ENCODE measurements at places on chromosomes 2 and 18.
A peak's percentile ranks its signal among the peaks of the same experiment; 100 is the strongest.

GRCh38 chr2:45011121-45011520 lies 1.9 kb upstream of the SIX2 start:
- no peak for DNase-seq

- DNase-seq: no peak
Observed at GRCh38 chr2:29447513-29447912, 332.3 kb downstream of the CLIP4 start.

DNA sequence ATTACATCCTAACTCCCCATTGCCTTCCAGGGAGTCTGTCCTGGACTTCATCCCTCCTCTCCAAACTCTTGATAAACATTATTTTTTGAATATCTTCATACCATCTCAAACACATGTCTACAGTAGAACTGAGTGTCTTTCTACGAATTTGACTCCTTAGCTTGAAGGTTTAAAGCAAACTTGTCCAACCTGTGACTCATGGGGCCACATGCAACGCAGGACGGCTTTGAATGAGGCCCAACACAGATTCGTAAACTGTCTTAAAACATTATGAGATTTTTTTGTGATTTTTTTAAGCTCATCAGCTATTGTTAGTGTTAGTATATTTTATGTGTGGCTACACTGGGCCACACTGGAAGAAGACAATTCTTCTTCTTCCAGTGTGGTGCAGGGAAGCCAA lies 98.1 kb downstream of the PARD3B start:
- no peak for DNase-seq

DNA sequence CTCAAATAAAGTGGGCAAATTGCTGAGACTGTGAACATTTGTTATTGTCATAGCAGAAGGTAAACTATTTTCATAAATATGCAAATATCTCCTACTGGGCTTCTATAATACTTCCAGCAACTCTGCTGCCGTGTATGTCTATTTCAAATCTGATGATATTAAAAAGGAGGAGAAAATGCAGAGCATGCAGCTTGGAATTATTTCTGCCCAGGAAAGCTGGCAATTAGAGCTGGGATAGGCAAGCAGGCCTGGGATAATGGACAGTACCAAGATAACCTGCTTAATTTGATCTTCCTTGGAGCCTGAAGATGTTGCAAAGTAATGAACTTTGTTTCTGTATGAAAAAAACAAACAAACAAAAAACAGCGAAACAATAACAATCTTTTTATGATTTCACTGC lies 72.8 kb downstream of the HNMT start:
- DNase-seq: no peak

- DNase-seq: no peak
Observed at GRCh38 chr2:60109744-60110143, 443.7 kb downstream of the BCL11A start.

DNA sequence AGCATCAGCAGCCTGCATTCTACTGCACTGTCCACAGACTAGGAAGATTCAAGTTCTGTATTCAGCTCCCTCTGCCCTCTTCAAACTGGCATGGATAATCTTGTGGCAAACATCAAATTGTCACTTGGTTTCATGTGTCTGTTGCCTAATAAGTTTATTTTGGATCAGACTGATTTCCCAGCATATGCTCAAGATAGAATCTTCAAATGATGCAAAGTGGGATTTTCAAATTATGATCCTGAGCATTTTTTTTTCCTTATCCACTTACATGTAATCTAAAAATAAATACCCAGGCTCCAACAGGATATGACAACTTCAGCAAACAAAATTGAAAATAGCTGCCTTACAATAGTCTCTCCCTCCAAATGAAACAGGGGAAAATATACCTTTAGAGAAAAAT lies 160.9 kb upstream of the VRK2 start:
- DNase-seq: no peak

DNA sequence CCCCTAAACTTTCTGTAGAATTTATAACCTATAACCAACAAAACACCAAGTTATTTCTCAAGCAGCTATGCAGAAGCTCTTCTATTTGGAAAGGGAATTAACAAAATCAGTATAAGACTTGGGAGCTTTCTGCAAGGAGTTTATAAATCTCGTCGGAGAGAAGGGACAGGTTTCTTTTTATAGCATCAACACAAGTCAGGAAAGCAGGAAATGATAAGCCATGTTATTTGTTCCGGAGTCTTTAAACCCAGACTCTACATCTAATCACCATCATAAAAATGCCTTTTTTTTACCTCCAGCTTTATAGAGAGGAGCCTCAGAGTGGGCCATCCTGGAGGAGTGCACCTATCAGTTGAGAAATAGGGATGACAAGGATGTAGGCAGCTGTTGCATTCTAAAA lies 137.1 kb downstream of the DPP10 start:
- DNase-seq: no peak

DNA sequence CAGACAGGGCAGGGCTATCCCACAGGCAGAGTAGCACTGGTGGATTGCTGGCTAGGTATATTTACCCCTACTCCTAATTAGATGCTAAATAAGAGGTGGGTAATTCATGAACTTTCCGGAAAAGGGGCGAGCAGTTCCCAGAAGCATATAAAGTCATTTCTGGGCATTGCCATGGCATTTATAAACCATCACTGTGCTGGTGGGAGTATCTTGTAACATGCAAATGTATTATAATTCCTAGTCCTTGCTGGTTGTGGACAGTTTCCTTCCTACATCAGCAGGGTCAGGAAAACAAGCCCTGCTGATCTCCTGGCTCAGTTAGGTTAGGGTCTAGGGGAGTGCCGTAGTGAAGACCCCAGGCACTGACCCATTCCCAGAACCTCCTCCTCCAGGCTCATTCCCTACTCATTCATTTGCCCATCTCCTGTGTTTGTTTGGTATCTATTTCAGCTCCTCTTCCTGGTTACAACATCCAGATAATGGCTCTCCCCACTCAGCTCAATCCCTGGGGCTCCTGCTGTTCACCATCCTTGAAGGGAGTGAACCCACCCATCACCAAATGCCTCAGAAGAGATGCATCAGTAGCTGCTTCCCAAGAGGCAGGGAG lies 282.7 kb downstream of the SRBD1 start:
- no peak for DNase-seq

DNA sequence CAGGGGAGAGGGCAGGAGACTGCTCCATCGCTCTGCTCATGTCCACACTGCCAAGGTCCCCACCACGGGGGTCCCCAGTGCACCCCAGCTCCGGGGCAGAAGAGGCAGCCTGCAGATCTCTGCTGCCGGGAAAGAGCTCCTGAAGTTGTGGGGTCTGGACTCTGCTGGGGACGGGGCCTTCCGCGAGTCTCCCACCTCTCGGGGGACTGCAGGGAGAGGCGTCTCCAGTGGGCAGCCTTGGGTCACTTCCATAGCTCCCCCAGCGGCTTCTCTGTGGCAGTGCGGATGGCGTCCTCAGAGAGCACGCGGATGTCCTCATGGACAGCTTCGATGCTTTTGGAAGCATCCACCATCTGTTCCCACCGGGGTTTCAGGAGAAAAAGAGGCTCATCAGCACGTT lies 10.7 kb downstream of the DTYMK start:
- no peak for DNase-seq

DNA sequence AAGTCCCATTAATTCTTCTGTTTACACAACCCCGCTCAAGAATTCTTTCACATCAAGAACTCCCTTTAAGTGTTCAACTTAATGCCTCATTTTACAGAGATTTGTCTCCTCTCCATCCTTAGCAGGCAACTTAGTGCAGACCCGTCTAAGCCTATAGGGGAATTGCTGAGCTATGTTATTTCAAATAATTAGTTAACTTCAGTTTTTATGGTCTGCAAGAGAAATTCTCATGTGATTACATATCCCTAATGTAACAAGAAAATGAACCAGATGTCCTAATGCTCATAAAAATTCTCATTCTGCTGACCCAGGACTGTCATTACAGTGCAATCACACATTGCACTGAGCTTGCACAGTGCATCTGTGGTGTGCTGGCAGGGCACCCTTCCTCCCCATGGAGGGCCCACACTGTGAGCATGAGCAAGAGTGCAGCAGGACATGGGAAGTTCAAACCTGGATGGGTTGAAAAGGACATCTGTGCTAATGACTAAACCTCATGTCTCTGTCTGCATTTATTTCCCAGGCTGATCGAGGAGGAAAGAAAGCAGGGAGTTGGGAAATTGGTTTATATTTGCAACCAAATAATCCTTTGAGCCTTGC lies 97.1 kb downstream of the COL5A2 start:
- DNase-seq: no peak

GRCh38 chr2:224780106-224780505 lies 63.9 kb upstream of the CCDC195 start:
- DNase-seq: no peak

GRCh38 chr2:7758073-7758759 lies 841.0 kb downstream of the RNF144A start:
- DNase-seq: no peak

DNA sequence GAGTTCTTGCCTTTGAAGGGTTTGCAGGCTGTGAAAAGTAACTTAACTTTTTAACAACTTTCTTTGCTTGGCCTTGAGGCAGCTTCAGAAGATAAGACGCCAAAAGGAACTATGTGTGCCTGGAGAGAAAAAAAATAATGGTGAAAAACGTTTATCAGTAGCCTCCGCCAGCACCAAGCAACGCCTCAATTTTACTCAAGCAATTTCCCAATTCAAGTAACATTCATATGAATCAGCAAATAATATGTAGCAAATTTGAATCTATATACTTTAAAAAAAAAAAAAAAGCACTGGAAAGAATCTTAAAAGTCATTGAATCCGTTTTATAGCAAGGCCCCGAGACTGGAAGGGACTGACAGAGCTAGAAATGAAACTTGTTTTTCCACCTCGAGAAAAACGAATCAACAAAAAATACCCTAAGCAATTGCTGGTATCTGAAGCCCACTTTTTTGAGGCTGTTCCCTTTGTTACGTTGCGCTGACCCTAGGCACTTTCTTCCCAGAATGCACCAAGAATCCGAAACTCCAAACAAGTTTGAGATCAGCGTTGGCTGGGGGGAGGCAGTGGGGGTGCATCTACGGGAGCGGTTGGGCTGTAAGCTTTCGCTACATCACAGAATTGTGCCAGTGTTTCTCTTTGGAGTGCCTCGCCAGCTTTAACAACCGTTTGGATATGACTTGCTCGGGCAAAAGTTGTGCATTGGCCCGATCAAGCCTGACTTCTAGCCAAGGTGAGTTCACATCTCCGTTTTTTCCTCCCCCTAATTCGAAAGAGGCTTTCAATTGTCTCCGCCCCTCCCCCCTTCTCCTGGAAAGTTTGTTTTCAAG lies 2.7 kb upstream of the TGIF1 start:
- DNase-seq: peak; percentile 87

- DNase-seq: no peak
Observed at GRCh38 chr2:225090746-225091145, 48.5 kb upstream of the DOCK10 start.

DNA sequence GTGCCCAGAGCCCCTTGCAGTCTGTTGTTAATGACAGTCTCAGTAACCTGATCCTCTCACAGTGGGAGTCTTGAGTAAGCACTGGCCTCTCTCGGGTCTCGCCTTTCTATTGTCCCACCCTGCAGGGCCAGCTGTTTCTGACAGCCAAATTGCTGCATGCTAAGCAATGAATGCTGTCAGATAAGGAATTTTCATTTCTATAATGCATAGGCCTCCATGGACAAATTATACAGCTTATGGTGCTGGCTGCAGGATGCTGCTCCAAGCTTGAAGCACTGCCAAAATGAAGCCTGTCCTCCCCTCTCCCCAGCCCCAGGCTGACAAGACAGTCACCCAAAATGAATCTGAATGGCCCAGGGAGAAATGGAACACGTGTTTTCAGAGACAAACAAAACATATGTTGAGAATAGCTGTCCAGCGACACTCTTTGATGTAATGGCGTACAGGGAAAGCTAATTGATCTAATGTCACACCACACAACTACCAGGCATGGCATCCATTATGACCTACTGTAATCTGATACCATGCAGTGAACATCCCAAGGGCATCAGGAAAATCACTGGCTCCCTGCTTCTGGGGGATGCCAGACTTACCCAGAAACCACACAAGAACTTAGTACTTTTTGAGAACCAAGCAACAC lies 36.8 kb downstream of the ACVR1 start:
- no peak for DNase-seq

GRCh38 chr2:20621366-20622295 lies 29.3 kb downstream of the HS1BP3 start:
- DNase-seq: no peak

- no peak for DNase-seq
Observed at GRCh38 chr2:132670496-132671150, 618 bp upstream of the LYPD1 start.

- DNase-seq: peak; percentile 79
Observed at GRCh38 chr18:56702946-56703345, 51.8 kb downstream of the WDR7 start.

DNA sequence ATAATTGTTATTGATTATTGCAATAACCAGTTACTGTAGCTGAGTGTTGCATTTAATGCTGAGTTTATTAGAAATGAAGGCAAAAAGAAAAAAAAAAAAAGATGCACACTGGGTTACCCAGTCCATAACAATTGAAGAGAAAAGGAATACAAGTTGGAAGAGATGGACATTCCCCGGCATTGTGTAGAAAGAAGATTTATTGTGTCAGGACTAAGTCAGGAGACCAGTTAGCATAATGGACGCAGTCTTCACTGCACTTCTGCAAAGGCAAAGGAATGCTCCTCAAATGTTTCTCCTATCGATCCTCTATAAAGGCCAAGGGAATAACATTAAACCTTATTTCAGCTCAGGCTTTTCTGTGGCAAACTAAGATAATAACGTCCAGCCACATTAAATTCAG lies 157.8 kb downstream of the INSIG2 start:
- DNase-seq: no peak

DNA sequence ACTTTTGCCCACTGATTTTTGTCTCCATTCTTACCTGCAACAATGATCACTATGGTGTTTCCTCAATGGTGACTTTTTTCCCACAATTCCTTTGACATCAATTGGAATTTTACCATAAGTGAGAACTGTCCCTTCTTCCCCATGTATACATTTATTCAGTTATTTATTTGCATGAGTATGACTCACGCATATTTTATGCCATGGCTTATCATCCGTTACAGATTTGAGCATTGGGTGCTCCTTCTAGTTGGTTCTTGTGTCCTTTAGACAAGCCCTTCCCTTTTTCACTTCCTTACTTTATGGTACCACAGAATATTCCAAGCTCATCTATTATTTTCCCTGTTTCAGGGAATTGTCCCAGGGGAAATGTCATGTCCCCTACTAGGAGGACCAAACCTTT lies 7.6 kb downstream of the COX5B start:
- no peak for DNase-seq

- no peak for DNase-seq
Observed at GRCh38 chr18:23887493-23887892, 127.1 kb upstream of the TTC39C start.

DNA sequence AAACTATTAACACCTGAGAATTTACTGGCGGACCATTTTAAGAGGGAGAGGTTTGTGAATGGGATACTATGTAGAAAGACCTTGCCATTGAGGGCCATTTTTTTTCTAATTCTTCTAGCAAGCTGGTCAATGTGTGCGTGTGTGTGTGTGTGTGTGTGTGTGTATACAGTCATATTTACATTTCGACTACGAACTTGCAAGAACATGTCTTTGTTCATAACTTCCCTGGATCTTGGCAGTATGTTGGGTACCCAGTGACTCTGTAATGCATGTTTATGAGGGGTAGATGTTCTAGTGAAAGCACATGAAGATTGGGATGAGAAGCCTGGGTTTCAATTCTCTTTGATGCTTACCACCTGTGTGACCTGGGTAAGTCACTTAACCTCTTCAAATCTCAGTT lies 133.6 kb downstream of the UBE2E3 start:
- no peak for DNase-seq
